A549 (cell line): ENCODE measurements at places on chromosomes 4 and X.

GRCh38 chr4:41072021-41072777 is 142.1 kb downstream of the APBB2 start:
- no peak for DNase-seq

- no peak for DNase-seq
These were observed 50.7 kb downstream of the FHL1 start for GRCh38 chrX:136198010-136198409.

- peak; percentile 76 for DNase-seq
These were observed at the start of gene EDA for GRCh38 chrX:69615779-69616456. EDA (plus strand) TSS chrX:69616113.

GRCh38 chr4:173194157-173194556 is 25.5 kb downstream of the GALNT7 start:
- no peak for DNase-seq

GRCh38 chr4:84632092-84632491 is 49.2 kb downstream of the CDS1 start:
- no peak for DNase-seq

DNA sequence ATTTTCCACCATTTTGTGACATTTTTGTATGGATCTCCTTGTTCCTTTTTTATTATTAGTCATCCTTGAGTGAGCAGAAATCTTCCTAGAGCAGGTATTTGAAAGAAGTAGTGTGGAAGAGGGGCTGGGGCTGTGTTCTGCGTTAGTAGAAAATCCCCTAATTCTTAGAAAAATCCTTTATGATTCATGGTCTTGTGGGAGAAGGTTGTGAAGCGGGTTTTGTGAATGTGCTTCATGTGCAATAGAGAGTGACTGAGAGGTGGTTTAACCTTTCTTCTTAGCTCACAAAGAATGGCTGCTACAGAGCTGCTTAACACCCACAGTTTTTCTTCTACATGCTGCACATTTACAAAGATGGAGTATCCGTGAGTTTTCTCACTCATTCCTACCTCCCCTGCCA is 220.5 kb downstream of the IDS start:
- DNase-seq = no peak

- no peak for DNase-seq
These were observed 221.3 kb downstream of the DCTD start for GRCh38 chr4:182695842-182696241.

DNA sequence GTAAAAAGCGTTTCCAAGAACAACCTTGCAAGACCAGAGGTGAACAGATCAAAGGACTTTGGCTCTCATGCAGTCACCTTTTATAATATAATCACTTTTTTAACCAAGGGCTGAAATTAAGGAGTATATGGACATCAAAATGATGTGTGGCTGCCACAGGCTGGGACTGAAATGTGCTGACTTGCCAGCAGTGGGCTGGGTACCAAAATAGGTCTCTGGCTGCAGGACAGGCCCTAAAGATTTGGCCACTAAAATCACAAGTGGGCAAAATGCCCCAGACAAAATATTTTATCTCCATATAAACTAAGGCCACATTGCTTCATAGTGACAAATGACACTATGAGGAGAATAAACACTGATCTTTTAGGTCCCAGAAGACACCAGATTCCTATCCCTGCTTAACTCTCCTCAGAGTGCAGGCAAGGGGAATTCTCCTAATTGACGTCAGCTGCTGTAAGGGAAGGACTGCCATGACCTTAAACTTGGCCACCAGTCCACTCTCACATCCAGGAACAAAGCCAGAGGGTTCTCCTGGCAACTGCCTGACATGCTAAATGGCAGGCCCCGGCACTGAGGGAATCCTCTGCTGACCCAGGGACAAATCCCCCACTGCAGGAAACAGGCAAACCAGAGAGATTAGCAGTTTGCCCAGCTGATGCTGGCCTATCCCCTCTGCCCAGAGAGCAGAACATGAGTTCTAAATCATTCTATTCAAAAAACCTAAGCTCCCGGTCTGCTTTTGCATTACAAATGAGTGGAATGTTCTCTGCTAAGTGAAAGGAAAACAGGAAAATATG is 155.8 kb downstream of the PPP3CA start:
- no peak for DNase-seq

- no peak for DNase-seq
These were observed 91.7 kb downstream of the PPP1R2C start for GRCh38 chrX:42686296-42686695.

- no peak for DNase-seq
These were observed 75.6 kb upstream of the NOCT start for GRCh38 chr4:138939960-138940359.

- no peak for DNase-seq
These were observed 2.1 kb downstream of the NAF1 start for GRCh38 chr4:163164591-163164990.

- DNase-seq = no peak
These were observed 29.8 kb upstream of the FUNDC1 start for GRCh38 chrX:44572340-44572938.

- DNase-seq = no peak
These were observed 58.4 kb upstream of the TMEM150C start for GRCh38 chr4:82620126-82620735.

- no peak for DNase-seq
These were observed 139.8 kb downstream of the CLCN4 start for GRCh38 chrX:10296576-10296975.

DNA sequence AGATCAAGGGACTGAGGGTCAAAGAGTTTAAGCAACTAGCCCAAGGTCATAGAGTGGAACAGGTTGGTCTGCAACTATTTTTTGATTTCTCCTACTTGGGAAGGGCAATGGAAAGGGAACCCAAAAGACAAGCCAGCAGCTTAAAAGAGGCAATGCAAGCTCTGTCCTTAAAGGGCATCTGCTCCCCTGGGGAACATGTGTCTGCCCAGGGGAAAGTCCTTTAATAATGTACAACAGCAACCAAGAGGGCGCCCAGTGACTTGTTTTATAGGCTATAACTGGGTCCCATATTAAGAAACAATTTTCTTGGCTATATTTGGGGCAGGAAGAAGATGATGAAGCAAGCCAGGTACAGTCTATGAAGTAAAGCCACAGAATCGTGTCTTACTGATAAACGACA is 54.7 kb upstream of the RBM47 start:
- DNase-seq = no peak

- no peak for DNase-seq
These were observed 20.7 kb downstream of the QDPR start for GRCh38 chr4:17491196-17491595.

DNA sequence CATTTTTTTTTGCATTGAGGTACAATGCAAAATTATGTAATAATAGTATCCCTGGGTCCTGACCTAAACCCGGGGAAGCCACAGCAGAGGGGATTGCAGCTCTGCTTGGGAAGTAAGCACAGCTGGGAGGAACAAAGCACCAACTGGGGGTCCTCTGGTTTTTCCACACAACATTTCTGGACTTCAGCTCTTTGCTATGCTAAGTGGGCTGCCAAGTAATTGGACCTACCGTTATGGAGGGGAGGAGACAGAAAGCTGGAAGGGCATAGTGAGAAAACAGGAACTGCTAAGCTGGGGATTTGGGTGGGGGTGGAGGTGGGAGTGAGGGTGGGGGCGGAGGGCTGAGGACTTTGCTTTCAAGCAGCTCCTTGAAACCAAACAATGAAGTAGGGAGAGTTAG is 183.3 kb downstream of the ZIC3 start:
- no peak for DNase-seq

- no peak for DNase-seq
These were observed at the start of gene ARMCX2 for GRCh38 chrX:101659601-101660063. ARMCX2 (minus strand) TSS chrX:101659850; CDS start chrX:101657588, 2,262 bp downstream.

- no peak for DNase-seq
These were observed 111.8 kb upstream of the FRMPD4 start for GRCh38 chrX:12026481-12026880.

- no peak for DNase-seq
These were observed 118.5 kb upstream of the VCX2 start for GRCh38 chrX:8289523-8289922.

- no peak for DNase-seq
These were observed 416.7 kb downstream of the ZIC3 start for GRCh38 chrX:137982472-137983172.

- DNase-seq = no peak
These were observed 15.1 kb upstream of the UGT2B17 start for GRCh38 chr4:68591204-68591603.

DNA sequence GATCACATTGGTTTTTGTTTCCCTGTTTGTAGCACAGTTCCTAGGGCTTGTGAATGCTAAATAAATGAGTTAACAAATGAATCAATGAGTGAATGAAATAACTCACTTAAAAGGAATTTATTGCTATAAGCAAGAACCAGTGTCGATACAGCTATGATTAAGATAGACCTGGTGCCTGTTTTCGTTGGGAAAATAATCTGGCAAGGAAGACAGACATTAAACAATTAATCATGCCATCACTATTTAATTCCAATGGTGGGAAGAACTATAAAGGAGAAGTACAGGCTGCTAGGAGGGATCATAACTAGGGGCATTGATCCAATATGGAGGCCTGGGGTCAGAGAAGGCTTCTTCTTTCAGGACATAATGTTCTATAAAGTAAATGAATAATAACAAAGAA is 4.5 kb upstream of the CBR4 start:
- DNase-seq = peak; percentile 19

GRCh38 chrX:109760209-109760921 is 27.3 kb upstream of the ACSL4 start:
- no peak for DNase-seq

DNA sequence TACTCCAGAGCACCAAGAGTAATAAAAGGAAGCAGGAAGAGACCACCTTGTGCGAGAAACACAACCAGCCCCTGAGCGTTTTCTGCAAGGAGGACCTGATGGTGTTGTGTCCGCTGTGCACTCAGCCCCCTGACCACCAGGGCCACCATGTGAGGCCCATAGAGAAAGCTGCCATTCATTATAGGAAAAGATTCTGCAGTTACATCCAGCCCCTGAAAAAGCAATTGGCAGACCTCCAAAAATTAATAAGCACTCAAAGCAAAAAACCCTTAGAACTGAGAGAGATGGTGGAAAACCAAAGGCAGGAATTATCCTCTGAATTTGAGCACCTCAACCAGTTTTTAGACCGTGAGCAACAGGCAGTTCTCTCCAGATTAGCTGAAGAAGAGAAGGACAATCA is 5.7 kb downstream of the TRIM75 start:
- DNase-seq = no peak

DNA sequence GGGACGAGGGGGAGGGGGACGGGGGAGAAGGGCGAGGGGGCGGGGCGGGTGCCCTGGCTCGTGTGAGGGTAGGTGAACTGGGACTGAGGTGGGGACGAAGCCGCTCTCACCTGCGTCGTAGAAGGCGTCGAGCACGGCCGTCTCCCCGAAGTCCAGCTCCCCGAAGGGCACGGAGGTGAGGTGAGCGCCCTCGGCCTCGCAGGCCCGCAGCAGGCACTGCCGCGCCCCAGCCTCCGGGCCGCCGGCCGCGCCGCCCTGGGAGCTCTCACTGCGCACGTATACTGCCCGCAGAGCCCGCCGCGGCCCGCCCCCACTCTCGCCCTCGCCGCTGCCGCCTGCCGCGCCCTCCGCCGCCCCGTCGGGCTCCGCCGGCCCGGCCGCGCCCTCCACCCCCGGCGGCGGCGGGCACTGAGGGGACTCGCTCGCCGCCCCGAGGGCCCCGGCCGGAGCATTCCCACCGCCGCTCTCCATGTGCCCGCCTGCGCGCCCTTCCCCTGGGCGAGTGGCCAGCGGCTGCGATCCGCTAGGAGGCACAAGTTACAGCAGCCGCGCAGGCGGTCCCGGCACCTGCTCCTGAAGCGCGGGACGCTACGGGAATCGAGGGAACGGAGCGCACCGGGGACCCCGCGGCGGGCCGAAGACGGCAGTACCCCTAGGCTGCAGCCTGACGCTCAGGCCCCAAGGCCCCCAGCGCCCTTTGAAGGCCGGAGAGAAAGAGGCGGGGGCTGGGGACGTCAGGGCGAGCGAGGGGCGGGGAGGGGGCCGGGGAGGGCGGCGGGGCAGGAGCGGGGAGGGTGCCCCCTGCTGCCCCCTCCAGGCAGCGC is at the start of gene MAP3K15:
Gene MAP3K15 (minus strand): TSS at position 718 of the 824 bp plus-strand sequence. CDS start 247 bp downstream, at position 471.
- DNase-seq = peak; percentile 70

GRCh38 chr4:177351622-177352244 is 42.1 kb downstream of the NEIL3 start:
- DNase-seq = no peak

GRCh38 chr4:154549894-154550790 is at the start of gene PLRG1:
PLRG1 (minus strand) TSS chr4:154550400; CDS start chr4:154550308, 92 bp downstream.
- DNase-seq = peak; percentile 64

DNA sequence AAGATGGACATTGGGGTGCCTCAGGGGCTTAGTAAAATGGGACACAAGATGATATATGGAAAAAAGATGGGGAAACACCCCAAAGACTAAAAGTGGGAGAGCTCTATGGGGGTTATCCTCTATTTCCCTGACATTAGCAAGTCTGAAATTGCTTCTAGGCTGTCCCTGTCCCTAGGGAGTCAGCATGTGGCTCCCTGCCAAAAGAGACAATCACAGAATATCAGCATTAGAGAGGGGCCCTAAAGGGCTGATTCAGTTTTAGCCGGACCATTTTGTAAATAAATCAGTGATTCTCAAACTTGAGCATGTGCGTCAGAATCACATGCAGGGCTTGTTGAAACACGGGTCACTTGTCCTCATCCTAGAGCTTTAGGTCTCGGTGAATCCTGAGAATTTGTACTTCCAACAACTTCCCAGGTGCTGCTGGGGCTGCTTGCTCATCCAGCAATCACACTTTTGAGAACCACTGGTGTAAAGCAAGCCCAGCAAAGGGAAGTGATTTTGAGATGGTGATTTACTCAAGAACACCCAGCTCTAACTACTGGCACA is 165.3 kb upstream of the DGKK start:
- no peak for DNase-seq

DNA sequence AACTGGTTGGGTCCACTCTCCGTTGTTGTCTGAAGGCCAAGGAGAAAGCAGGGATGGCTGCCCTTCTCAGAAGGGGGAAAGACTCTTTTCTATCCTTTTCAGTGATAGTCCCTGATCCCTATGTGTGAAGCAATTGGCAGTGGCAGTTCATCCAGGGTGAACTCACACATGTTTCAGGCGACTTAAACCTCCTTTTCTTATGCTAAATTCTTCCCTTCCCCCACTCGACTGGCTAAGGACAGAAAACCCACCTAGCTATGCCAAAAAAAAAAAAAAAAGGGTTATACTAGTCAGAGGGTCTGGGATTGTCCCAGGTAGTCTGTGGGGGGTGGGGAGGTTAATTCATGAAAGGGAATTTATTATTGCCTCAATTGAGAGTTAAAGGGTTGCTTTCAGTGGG is 12.2 kb upstream of the ZNF280C start:
- no peak for DNase-seq

DNA sequence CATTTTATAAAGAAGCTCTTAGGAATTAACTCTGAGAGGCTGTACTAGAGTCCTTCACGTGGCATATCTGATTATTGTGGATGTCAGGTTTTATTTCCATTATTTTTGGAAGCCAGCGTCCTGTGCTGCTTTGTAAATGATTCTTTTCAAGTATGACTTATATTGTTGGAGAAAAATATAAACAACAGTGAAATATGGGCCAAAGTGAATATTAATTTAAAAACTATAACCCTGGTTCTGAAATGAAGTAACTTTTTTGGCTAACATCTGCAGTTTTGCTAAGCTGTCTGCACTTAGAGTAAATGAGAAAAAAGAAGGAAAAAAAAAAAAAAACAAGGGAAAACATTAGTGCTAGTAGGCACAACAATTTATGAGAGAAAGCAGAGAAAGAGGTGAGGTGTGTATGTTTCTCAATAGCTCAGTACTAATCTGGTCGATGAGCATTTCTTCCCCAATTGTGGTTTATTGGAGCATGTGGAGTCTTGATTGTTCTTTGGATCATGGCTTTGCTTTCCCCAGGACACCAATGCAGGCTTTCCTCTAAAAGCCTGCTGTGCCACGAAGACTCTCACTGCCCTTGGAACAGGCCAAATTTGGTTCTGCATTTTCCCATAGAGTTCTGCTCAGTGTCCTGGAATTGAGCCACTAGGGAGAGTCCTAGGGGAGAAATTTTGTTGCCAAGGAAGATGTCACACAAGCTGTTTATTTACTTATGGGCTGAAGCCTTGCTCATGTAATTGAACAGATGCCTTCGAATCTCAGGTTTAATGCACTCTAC is 273.3 kb downstream of the DKK2 start:
- no peak for DNase-seq
